ENCODE measurements at places on chromosomes 5 and 9.

GRCh38 chr9:91100878-91101450 is 260.8 kb downstream of the AUH start:
- no peak for DNase-seq

- no peak for DNase-seq
These were observed 32.3 kb downstream of the GALNT12 start for GRCh38 chr9:98839724-98840123.

DNA sequence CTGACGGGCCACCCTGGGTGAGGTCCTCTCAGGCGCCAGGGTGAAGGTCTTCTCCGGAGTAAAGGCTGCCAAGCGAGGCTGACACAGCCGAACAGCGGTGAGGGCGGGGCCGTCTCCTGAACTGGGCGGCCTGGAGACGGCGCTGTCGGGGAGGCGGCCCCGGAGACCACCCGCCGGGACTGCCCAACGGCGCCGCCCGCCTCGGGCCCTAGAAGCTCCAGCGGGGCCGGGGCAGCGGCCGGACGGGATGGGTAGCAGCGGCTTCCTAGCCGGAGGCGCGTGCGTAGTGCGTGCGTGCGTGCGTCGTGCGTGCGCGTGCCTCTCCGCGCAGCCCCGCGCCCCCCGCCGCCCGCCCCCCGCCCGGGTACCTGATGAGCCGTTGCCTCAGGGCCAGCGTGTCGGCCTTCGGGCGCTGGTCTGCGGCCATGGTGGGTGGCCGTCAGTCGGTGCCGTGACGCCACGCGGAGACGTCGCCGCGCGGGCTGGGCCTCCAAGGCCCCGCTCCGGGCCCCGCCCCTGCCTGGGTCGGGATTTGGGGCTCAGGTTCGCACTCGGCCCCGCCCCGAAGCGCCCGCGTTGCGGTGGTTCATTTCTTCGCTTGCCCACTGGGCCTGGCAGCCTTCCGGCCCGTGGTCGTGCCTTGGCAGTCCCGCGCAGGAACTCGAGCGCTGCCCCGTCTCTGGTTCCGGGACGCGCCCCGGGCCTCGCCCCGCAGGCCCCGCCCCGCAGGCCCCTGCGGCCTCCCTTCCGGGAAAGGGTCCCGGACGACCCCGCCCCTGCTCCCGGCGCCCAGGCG is at the start of gene PHYKPL:
PHYKPL (minus strand) TSS at position 679 of the 796 bp plus-strand sequence; CDS start at position 427, 252 bp downstream.
- DNase-seq: peak; percentile 78

GRCh38 chr5:103259705-103260355 is 1.3 kb downstream of the MACIR start:
- DNase-seq: no peak

DNA sequence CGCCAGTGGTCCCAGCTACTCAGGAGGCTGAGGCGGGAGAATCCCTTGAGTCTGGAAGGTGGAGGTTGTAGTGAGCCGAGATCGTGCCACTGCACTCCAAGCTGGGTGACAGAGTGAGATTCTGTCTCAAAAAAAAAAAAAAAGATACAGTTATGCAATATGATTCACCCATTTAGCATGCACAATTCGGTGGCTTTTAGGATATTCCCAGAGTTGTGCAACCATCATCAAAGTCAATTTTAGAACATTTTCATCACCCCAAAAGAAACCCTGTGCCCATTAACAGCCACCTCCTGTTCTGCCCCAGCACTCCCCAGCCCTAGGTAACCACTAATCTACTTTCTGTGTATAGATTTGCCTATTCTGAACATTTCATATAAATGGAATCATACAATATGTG is 4.3 kb upstream of the DHFR start:
- DNase-seq: no peak

DNA sequence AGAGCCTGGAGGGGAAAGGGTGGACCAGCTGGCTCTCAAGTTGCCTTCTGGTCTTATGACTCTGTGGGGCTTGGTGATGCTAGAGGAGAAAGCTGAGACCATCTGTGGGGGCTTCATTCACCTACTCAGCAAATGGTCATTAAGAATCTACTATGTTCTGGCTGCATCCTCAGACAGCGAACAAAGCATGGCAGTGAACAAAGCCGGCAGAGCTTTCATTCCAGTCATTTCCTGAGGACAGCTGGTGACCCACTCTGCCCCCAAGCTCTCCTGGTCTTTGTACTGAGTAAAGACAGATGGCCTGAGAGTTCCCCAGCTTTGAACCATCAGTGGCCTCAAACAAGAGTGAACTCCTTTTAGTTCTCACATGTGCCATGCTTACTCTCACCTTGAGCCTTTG is 48.0 kb downstream of the FGF1 start:
- DNase-seq: no peak

DNA sequence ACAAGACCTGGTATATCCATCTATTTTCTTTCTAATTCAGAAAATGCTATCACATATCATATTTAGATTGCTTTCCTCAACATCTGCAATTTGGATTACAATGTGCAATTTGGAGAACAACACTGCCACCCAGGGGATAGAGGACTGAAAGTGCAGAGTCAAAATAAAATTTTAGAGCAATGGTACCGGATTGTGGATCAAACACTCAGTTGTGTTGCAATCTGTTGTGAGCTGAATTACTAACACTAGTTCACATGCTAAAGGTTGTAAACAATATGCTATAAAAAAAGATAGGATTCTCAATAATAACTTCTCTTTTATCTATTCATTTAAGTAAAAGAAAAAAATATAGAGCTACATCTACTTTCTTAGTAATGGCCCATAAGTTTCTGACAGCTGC is 11.9 kb upstream of the SRFBP1 start:
- no peak for DNase-seq

Measured in germinal center (tissue), 1 donor.